ENCODE measurements at places on chromosomes 1 and 21.
A peak's percentile ranks its signal among the peaks of the same experiment; 100 is the strongest.

- DNase-seq, result no peak
Measured at GRCh38 chr1:234214129-234214910, 158.9 kb upstream of the COA6 start.

DNA sequence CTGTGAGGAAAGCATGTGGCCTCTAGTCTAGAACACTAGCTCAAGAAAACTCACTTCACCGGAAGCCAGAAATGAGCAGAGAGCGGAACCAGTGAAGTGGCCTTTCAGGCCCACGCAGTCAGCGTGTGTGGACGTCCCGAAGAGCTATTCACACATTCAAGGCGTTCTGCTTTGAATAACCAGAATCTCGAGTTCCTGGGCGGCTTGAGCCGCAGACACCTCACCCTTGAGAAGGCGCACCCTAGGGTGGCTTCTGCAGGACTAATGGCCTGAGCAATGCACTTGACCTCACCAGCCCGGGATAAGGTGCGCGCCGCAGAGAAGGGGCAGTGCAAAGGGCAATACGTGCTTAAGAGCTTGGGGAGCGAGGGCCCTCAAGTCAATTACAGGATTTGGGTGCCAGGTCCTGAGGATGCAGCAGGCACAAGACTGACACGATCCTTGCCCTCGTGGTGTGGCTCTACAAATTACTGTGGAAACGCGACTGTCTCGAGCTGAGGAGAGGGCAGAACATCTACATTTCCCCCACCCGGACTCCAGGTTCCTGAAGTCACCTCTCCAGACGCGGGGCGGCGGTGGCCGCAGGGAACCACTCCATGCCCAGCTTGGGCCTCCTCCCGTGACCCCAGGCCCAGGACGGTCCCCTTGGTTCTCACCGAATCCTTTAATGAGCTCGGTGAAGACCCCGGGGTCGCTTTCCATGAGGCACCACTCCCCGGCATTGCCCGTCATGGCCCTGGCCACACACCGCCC, 455 bp downstream of the UCHL5 start:
- peak; percentile 47 for DNase-seq

DNA sequence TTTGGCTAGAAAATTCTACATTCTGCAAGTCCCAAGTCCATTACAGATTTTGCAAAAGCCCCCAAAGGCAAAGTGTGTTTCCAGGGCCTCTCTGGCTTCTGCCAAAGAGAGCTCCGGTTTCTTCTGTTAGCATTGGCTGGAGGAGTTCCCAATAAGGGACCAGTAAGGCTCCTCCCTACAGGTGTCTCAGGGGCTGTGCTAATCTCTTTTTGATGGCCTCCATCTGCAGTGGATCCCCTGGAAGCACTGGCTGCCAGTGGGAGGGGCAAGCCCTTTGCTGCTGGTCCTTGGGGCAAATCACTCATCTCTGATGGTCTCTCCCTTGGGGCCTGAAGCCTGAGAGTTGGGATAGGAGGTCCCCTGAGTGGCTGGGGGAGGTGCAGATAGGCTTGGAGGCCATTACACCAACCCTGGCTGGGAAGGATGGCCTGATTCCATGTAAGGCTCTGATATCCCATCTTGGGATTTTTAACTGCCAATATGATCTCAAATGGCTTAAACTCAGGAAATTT, 89.1 kb upstream of the USP24 start:
- DNase-seq, result no peak

DNA sequence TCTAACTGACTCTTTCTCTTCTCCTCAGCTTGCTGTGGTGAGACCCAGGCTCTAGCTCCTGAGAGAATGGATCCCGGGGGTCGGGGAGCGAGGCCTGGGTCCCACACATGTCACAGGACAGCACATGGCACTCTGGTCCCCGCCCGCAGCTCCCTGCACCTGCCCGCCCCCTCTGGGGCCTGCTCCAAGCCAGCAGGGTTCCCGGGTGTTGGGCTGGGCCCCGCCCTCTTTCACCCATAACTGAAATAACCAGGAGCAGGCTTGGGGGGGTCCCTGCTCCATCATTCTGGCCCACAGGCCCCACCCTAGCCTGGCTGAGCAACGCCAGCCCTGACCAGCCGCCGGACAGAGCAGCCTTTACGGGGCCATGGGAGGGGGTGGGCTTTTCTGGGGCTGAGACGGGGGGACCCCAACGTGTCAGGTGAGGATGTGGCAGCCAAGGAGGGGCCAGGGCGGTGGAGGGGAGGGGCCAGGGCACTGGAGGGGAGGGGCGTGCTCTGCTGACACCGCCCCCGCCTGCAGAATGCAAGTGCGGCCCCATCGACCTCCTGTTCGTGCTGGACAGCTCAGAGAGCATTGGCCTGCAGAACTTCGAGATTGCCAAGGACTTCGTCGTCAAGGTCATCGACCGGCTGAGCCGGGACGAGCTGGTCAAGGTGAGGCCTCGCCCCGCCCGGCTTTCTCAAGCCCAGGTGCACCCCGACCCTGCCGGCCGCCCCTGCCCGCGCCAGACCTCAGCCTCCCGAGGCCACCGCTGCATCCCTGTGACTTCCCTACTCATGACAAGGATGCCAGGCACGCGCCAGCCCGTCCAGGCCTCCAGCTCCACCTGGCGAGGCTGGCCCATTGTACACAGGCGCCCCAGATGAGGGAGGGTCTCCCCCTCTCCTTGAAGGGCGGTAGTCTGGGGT, 19.4 kb downstream of the COL6A1 start:
- no peak for DNase-seq

GRCh38 chr1:5331101-5331500, 661.1 kb downstream of the NPHP4 start:
- DNase-seq, result no peak

GRCh38 chr1:38287036-38287435, 240.4 kb upstream of the POU3F1 start:
- no peak for DNase-seq

DNA sequence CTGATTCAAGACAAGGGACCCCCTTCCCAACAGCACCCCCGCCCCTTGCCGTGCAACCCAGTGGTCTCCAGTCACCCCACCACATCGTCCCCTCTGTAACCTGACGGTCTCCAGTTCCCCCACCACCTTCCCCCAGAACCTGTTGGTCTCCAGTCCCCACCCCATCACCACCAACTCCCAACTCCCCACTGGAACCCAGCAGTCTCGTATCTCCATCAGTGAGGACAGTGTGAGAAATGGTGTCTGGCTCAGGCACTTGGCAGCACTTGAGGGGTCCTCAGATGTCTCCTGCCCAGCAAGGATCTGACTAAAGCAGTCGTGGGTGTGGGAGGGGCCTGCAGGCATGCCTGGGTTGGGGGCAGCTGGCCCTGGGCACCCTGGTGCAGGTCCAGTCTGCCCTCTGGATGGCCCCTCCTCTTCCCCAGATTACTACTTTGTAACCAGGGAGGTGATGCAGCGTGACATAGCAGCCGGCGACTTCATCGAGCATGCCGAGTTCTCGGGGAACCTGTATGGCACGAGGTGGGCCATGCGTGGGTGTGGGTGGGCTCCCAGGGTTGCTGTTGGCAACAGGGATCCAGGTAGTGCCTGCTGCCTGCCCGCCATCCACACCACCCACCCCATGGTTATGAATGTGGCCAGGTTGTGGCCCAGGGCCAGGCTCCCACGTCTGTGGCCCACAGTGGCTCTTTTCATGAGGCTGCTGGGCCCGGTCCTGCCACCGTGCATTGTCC, 3.1 kb upstream of the GJC2 start:
- DNase-seq, result no peak

GRCh38 chr1:62493656-62494055, 56.8 kb downstream of the USP1 start:
- DNase-seq, result peak; percentile 42

DNA sequence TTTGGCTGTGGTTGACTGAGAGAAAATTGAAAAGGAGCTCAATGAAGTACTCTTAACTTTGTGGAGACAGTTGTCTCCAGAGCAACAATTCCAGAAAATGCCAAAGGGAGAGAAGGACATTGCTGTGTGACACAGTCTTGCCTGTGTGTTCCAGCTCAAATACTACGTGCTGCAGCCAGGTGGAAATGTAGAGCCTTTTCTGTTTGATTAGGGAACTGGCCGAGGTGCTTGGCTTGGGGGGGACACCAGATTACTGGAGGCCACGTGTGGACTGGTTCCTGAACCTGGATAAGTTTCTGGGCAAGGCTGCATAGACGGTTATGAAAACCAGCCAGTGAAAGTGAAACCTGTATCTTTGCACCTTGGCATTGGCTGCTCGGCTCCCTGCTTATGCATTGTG, 217.9 kb downstream of the CTH start:
- DNase-seq, result no peak

DNA sequence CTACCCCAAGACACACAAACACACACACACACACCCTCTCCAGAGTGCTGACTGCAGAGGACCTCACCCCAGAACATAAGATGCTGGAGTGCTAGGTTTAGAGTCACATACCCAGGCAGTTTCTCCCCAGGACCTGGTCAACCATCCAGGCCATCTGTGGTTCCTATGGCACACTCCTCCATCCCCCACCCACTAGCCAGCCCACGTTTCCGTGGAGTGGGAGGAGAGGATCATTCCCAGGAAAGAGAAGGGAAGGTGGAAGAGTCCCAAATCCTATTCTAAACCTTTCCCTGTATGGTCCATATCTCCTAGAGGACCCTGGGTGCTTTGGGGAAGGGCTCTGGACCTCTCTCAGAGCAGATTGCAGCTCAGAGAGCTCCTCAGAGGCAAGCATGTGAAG, 1.1 kb downstream of the KCNJ9 start:
- DNase-seq, result no peak

- peak; percentile 20 for DNase-seq
Measured at GRCh38 chr1:156750711-156751450, 594 bp downstream of the HDGF start.

DNA sequence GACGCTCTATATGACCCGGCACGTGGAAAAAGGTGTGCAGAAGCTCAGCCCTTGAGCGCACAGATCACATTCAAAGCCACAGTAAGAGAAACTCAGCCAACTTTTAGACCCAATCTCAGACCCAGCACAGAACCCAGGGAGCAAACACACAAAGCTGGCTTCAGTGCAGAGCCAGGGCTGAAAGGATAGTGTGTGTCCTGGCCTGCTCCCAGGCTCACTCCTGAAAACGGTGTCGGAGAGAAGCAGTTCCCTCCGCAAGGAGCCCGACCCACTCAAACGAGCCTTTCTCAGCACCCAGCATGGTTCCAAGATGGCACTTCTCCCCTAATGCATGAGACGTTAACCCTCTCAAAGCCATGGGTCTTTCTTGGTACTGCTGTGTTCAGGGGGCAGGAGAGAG, 39.6 kb downstream of the CASZ1 start:
- no peak for DNase-seq

- peak; percentile 46 for DNase-seq
Measured at GRCh38 chr1:42379794-42380585, 602 bp upstream of the RIMKLA start.

DNA sequence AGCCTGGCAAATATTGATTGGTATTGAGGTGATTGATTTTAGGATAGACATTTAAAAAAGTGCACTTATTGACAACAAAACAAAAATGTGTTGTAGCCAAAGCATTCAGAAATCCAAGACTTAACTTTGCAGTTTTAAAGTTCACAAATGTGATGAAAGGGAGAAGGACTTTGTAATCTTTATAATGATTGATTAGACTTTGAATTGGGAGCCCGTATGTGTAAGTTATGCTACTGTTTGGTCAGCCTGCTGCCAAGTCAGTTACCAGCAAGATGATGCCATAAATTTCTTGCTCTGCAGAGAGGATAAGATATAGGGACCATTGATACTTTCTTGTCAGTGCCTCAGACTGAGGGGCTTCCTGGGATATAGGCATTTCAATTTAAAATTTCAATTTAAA, 39.5 kb downstream of the TBX19 start:
- no peak for DNase-seq

- peak; percentile 68 for DNase-seq
Measured at GRCh38 chr1:235831148-235831547, 35.6 kb downstream of the LYST start.

GRCh38 chr1:29519788-29520110, 283.4 kb downstream of the PTPRU start:
- no peak for DNase-seq

- no peak for DNase-seq
Measured at GRCh38 chr1:81312272-81312754, 488.4 kb upstream of the ADGRL2 start.

GRCh38 chr1:56654126-56654923, 9.2 kb downstream of the PRKAA2 start:
- DNase-seq, result no peak

GRCh38 chr1:161359291-161359690, 8.4 kb downstream of the CFAP126 start:
- DNase-seq, result no peak

GRCh38 chr1:226066415-226067078, 4.0 kb downstream of the H3-3A start:
- DNase-seq, result peak; percentile 8

DNA sequence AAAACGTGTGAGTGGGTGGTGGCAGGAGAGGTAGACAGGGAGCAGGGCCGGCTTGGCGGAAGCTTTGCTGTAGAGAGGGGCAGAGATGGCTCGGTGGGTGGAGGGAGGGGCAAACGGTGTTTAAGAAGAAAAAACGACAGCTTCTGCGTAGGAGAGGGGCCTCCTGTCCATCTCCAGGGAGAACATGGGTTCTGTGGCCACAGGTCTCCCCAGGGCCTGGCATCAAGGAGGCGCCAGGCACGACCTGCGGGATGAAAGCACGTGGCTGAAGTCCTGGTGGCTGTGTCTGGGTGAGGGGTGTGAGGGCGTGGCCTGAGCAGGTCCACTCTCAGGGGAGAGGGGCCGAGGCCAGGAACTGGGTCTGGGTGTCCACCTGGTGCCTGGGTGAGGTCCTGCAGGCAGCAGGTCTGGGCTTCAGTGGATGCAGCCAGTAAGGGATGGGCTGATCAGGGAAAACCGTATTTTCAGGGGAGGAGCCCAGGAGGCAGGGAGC, 940 bp upstream of the PRKCZ start:
- no peak for DNase-seq

GRCh38 chr1:213688655-213689054, 299.1 kb upstream of the PROX1 start:
- no peak for DNase-seq

DNA sequence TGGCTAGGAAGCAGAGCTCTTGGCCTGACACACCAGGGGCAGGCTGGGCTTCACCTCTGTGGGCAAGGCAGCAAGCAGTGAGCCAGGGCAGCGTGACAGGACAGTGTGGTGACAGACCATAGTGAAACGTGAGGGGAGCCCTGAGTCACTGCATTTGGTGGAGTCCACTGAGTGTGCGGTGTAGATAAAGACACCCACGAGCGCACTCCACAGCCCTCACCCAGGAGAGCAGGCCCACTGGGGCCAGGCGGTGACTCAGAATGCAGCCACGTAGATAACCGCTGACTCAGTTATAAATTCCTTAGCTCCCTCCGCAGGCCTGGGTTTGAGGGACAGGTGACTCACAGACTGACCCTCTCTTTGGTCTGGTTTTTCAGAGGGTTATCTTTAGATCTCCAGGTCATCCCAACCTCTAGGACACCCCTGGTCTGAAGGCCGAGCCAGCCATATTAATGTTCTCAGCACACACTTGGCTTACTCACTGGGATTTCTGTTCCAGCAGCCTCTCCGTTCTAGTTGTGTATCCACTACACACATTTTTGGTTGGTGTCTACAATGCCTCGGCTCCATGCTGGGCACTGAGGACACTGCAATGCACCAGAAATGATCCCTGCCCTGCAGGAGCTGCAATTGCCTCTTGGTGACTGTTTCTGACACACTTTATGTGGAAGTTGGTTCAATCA, 90.2 kb upstream of the TSPAN2 start:
- peak; percentile 98 for DNase-seq
